Esophagus squamous epithelium (tissue), 5 donors: ENCODE measurements at places on chromosomes 2 and 18.

- no peak for DNase-seq
These were observed 34.5 kb downstream of the COL3A1 start for GRCh38 chr2:189008555-189009262.

DNA sequence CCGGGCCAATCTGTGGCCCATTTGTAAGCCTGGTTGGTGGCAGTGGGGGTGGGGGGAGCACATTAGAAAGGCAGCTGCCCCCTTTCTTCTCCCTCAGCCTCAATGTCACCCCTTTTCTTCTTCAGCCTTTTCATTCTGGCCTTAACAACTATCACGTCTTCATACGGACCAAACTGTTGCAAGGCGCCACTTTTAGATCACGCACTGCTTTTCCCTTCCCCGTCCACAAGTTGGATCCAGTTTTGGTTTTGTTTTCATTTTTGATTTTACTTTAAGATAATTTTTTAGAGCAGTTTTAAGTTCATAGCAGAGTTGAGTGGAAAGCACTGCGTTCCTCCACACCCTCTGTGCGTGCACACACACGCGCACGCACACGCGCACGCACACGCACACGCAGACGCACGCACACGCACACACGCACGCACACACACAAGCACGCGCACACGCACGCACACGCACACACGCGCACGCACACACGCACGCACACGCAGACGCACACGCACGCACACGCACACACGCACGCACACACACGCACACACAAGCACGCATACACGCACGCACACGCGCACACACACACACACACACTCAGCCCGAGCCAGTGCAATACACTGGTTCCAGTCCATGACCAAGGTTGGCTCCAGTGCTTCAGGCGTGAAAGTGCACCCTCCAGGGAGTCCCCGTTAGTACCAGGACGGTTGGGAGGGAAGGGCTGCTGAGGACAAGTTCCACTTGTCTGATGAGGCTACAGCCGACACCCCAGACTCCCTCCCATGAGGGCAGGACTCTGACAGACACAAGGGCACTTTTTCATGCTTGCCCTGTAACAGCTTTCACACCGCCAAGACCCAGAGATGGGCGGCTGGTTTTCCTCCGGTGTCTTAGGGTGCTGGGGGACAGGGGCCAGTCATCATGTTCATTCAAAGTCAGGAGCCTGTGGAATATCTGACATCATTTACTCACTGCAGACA is 22.4 kb downstream of the FBLN7 start:
- no peak for DNase-seq

DNA sequence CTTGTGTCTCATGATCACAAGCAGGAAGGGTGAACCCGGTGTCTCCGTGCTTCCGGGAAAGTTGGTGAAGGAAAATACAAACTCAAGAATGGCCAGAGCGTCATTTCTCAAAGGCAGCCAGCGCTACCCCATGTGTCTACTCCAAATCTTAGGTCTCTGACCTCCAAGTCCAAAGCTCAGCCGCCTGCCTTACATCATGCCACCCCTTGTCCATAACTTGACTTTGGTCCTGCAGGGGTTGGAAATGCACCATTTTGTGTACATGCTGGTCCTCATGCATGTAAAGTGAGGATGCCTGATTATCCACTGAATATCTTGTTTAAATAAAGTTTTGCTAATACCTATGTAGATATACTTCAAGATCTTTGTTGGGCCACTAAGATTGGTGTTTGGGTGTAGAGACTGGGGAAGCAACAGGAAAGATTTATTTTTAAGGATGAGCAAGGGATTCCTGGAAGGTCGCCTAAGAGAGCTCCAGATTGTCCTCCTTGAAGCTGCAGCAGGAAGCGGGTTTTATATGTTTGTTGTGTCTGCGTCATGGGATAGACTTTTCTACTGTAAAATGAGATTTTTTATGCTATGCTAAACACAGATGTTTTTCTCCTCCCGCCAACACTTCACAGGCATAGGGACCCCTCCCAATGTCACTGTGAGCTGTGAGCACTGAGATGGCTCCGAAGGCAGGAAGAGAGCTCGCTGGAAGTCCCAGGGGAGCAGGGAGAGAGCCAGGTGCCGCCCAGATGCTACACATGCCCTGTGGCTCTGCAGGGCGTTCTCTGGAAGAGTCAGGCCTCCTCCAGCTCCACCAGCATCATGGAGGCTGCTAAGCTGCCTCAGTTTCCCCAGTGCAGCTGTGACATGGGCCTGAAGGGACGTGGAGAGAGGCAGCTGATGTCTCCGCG is 176.2 kb upstream of the HDAC4 start:
- DNase-seq, result no peak

- DNase-seq, result no peak
These were observed 26.9 kb downstream of the ACADL start for GRCh38 chr2:210198326-210198725.

- DNase-seq, result no peak
These were observed 140.0 kb upstream of the SERTAD2 start for GRCh38 chr2:64793701-64794100.

DNA sequence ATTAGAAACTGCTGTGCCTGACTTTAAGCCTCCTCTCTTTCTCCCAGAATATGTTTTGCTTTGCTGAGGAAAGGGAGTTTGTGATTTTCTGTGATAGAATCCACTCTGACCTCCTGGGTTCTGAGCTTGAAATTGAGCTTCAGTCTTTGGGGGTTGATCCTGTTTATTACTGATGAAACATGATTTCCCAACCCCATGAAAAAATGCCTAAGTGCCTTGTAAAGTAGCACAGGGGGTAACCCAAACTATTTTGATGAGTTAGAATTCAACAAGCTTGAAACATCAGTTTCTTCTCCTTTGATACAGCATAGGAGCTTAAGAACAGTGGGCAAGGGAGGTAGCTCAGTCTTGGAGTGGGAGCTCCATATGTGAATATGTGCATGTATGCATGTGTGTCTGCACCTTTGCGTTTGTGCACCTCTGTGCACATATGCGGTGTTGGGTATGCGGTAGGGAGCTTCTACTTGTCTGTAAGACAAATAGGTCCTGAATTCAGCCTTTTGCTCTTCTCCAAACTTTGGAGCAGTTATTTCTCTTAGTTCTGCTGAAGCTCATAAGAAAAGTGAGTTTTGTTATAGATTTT is 364.6 kb downstream of the OSR1 start:
- no peak for DNase-seq

DNA sequence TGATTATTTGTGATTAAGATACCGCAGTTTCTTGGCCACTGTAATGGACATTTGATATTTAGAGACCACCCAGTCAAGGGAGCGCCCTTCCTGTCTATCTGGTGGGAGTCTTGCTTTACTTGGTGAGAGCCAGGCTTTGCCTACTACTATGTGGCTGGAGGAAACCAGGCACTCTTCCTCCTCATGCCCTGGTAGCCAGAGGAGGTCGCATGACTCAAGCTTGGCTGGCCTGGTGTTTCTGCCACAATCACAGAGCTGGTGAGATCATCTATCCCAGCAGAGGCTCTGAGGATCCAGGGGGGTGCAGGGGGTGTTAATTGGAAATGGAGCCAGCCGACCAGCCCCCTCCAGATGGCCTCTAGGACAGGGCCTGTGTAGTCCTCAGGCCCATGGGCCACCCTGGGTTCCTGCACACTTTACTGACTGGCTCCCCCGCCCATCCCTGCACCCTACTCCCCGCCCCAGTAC is 46.8 kb upstream of the BIN1 start:
- DNase-seq, result no peak

DNA sequence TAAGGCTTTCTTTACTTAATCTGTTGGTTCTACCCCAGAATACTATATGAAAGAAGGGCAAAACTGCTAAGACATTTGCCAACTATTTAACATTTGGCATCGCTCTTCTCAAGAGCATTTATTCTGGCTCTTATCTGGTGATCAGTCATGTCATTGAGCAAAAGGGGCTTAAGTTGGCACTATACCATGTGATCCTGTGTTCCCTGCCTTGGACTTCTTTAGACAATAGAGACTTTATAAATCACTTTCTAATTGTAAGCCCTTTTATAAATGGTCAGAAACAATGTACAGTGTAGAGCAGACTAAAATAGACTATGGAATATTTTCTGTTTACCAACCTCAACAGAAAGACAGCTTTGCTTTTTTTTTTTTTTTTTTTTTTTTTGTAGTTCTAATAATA is 52.1 kb downstream of the GTF3C3 start:
- DNase-seq, result no peak

GRCh38 chr2:214005337-214005736 is 405.5 kb upstream of the VWC2L start:
- DNase-seq, result no peak
